ENCODE measurements at places on chromosomes 2 and 18.

DNA sequence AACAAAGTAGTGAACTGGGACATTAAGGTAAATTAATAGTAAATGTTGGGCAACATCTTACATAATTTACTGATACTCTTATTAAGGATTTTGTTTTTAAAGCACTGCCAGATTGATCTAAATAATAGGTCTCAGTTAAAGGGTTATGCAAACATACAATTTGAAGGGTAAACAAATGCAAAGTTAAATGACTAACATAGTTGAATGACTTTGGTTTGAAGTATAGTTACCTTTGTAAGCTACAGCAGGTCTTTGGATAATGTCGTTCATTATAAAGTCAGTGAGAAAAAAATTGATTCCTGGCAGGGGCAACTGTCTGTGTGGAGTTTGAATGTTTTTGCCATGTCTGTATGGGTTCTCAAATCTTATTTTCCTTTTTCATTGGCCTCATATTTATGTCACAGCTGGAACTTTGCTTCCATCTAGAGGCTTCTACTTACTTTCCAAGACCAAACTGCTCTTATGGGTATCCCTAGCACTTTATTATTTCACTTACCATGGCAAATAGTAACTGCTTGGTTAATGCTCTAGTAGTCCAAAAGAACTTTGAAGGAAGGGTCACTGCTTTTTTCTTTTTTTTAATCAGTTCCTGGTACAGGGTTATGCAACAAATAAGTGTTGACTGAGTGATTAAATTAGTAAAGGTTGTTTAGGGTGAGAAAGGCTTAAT is 107.8 kb downstream of the NBEAL1 start:
- DNase-seq: no peak

DNA sequence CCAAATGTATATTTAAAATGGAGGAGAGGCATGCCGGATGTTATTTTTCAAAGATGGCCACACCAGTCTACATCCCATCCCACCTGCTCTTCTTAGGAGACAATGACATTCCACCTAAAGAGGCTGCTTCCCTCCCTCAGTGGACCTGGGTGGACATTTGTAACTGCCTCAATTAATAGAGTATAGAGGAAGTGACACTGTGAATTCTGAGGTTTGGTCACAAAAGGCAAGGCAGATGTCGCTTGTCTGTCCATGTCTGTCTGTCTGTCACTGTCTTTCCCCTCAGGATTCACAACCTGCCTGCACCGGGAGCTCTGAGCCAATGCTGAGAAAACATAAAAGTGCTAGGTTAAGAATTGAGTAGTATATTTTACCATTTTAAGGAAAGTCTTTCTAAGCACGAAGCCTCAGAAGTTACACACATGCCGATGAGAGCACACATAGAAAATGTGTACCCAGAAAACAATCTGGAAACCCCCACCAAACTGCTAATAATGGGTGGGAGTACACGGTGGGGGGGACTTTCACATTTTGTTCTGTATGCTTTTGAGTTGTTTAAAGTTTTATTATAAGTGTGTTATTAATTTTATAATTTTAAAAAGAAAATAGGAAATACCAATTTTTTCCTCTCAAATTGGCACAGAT is 21.0 kb downstream of the MIB1 start:
- no peak for DNase-seq

GRCh38 chr2:134140251-134140661 is 113.6 kb upstream of the MGAT5 start:
- peak; percentile 56 for DNase-seq

DNA sequence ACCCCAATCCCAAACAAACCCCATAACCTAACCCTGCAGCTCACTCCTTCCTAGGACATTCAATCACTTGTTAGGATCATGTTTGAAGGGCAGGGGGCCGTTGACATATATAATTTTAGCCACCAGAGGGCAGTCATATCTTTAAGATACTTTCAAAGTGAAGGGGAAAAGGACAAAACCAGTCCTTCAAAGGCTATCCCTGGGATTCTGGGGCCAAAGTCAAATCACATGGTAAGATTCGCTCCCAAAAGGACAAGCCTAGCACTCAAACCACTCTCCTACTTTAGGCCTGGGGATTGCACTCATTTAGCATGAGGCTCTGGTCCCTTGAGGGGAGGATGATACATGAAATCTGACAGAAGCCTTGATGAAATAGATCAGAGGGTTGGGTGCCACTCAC is 44.6 kb downstream of the HAUS1 start:
- DNase-seq: no peak

GRCh38 chr2:181779288-181780021 is 99.1 kb upstream of the NEUROD1 start:
- DNase-seq: no peak

DNA sequence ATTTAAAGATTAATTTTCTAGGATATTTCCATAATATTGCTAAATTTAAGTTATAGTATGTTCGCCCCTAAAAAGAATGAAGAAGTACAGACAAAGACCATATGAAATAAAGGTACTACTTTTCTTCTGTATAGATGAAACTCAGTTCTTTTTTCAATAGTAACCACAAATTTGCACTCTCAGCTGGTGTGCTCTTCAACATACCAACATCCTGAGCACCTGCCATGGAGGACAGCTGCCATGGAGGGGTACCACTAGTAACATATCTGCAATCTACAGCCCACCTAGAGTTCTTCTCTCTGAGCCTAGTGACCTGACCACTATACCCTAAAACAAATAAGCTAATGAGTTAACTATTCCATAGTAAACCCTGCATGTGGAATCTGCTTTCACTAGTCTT is 36.8 kb upstream of the ERCC3 start:
- no peak for DNase-seq

DNA sequence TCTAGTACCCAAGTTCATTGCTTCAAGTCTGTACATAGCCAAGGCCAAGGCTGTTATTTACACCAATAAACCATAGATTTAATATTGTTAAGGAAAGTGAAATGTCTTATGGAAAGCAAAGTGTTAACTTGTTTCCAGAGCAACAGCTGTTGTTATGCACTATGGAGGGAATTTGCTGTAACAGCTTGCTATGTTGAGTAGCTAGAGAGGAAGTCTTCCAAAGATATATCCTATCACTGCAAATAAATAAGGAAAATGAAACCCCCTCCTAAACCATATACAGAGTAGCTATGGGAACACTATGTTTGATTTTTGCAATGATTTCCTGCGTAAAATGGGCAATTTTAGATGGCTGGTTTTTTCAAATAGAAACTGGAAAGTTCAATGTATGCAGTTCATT is 21.1 kb downstream of the TMEM182 start:
- no peak for DNase-seq

DNA sequence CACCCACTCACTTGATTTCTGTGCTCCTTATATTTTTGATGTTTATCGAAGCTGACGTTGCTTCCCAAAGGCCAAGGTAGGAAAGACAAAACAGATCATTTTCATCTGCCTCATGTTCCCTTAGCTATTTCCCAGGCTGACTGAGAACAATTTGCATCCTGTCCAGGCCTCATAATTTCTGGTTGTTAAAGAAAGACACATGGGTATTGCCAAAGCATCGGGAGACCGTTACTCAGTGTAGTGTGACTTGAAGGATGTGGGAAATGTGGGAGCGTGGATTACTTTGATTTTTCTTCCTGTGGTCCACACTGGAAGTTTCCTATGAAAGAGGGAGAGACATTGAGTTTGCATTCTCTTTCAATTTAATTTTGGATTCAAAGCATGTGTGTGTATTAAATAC is 204.6 kb downstream of the TRIB2 start:
- no peak for DNase-seq

DNA sequence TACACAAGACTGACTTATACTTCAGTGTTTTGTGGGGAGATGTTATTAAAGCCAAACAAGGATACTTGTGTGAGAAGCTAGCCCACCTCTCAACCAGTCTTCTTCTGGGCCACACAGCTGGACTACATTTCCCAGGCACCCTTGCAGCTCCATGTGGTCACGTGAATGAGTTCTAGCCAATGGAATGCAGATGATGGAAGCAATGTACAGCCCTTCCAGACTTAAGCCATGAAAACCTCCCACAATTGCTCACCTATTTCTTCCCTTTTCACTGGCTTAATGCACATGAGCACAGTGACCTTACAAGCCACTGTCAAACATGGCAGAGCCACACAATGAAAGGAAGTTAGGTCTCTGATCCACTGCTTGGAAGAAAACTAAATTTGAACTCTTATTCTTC is 20.4 kb upstream of the FEZ2 start:
- DNase-seq: no peak

GRCh38 chr2:27105981-27106380 is 12.9 kb downstream of the CGREF1 start:
- DNase-seq: no peak

- DNase-seq: no peak
Measured at GRCh38 chr2:176852667-176853066, 359.9 kb upstream of the HNRNPA3 start.

DNA sequence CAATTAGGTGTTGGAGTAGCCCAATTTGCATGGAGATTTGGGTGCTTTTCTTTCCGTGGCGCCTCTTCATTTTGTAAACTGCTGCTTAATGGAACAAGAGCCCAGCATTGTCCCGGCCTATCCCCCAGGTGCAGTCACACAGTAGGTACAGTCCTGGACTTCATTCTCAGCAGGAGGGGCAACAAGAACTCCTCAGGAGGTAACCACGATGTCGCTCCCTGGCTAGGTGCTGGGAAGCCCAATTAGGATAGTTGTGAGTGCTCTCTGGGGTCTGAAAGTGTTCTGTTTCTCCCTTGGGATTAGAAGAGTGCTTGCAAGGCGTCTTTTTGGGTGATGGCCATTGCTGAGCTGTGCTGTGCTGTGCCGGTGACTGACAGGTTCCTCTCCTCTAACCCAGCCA is 53.8 kb downstream of the CABLES1 start:
- DNase-seq: no peak

- no peak for DNase-seq
Measured at GRCh38 chr18:55402731-55403405, 185.1 kb downstream of the TCF4 start.

- no peak for DNase-seq
Measured at GRCh38 chr2:44836174-44836573, 105.3 kb upstream of the SIX3 start.

- no peak for DNase-seq
Measured at GRCh38 chr2:181111059-181111458, 130.7 kb downstream of the UBE2E3 start.

DNA sequence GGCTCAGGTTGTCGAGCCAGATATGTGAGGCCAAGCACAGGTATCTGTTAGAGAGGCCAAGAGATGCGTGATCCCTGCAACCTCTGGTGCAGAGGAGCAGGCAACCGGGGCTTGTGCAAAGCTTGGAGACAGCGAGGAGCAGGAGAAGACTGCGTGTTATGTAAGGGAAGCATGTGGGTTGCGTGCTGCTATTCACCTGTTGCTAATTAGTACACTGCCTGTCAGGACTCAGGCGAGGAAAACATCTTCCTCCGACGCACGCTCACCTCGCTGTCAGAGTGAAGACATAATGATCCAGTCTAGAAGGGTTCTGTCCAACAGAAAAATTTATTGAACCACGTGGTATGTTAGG is 102.5 kb downstream of the HNRNPLL start:
- DNase-seq: no peak

DNA sequence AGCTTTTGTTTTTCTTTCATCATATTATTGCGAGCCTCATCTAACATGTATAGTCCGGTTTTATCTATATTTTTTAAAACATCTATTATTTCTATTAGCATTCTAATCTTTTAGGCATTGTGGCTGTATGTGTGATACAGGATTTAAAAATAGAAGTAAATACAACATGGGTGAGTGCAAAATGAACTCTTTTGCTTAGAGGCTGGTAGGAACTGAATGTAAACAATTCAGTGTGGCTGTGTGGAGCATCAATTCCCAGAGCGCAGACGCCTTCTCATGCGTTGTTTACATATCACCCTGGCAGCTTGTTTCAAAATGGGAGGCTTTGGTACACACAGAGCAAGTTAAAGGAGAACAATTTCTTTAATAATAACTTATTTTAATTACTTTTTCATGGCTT is 836 bp downstream of the DTNA start:
- DNase-seq: no peak

- no peak for DNase-seq
Measured at GRCh38 chr2:74501335-74502071, 2.1 kb upstream of the LBX2 start.

- no peak for DNase-seq
Measured at GRCh38 chr2:12507295-12507694, 209.4 kb upstream of the TRIB2 start.

GRCh38 chr2:7766088-7766722 is 849.0 kb downstream of the RNF144A start:
- DNase-seq: no peak

DNA sequence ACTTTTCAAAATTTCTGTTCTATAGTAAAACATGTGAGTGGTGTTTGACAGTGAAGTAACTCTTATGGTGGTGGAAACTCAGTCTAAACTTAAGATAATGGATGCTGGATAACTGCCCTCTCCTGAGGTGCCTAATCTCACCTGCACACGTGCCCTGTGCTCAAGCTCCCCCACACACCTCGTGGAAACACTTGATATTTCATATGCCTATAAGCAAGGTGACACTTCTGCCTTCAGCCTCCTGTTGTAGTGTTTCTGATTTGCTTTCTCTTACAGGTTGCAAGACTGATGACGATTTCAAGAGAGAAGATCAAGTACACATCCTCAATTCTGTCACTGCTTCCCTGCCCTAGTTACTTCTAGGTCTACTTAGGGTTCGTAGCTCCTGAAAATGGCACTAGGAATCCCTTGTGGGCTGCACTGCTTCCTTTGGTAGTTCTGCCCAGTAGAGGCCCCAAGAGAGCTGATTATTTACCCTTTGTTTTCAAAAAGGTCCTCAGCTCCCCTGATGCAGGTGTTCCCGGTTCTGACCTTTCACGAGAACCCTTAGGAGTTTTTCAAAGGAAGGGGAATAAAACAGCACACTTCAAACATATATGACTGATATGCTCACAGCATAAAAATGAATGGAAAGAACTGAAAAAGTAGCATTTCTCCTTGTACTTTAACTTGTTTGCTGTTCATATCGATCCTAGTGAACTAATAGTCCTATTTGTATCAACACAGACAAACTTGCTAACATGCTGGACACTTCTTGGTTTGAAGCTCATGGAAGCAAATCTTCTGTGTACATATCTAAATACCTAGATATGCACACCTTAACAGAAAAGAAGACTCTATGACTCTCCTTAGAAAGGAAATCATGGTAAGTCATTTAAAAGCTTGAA is 6.7 kb downstream of the CAVIN2 start:
- no peak for DNase-seq

GRCh38 chr2:193276988-193277387 is 1082.3 kb upstream of the TMEFF2 start:
- DNase-seq: no peak

GRCh38 chr2:229231328-229231868 is 39.7 kb downstream of the PID1 start:
- no peak for DNase-seq

- DNase-seq: no peak
Measured at GRCh38 chr2:152437276-152438108, 102.5 kb downstream of the FMNL2 start.

DNA sequence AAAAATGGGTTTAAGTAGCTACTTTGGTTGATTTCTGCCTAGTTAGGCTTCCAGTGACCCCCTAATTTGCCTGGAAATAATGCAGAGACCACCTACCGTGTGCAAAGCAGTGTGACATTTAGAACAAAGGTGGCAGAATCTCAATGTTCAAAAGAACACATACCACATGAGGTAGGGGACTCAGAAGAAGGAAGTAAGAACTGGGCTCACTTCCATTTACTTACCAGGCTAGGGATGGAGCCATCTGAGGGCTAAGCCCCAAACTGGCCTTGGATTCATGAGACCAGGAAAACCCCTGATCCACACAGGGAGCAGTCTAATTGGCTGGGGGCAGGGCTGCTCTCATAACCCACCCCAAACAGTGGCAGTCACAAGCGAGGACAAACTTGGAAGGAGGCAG is 190.7 kb downstream of the NCKAP5 start:
- DNase-seq: no peak

GRCh38 chr2:217683106-217683870 is 319.5 kb downstream of the TNS1 start:
- DNase-seq: no peak

GRCh38 chr2:191148791-191149190 is 2.0 kb downstream of the STAT4 start:
- DNase-seq: no peak
